ENCODE measurements at places on chromosomes 4 and X. TPM values are rescaled to one million over a fixed set of nuclear protein-coding genes. Genes with fewer than 3 reads are reported as not detected.

- no peak overlapping the region for H3K27ac ChIP-seq
- no peak overlapping the region for H3K4me3 ChIP-seq
- H3K4me1 ChIP-seq, result no peaks in the 10 kb centered on the region
- no peaks in the 10 kb centered on the region for H3K36me3 ChIP-seq
- no peak for DNase-seq
Observed at GRCh38 chr4:81650606-81651242, 179.0 kb upstream of the RASGEF1B start.

IRS4 gene
- not detected for polyA plus RNA-seq

- H3K4me3 ChIP-seq, result no peak overlapping the region
- H3K36me3 ChIP-seq, result peaks cover 3% of the 10 kb centered on the region
- H3K27ac ChIP-seq, result no peak overlapping the region
- no peaks in the 10 kb centered on the region for H3K27me3 ChIP-seq
Observed at GRCh38 chr4:120718979-120719566, 203.5 kb downstream of the PRDM5 start.

GRCh38 chr4:99722006-99722405 is 64.4 kb upstream of the C4orf54 start:
- no peaks in the 10 kb centered on the region for H3K4me1 ChIP-seq
- no peaks in the 10 kb centered on the region for H3K27me3 ChIP-seq
- H3K36me3 ChIP-seq, result no peaks in the 10 kb centered on the region
- DNase-seq, result no peak
- no peak overlapping the region for H3K4me3 ChIP-seq

DNA sequence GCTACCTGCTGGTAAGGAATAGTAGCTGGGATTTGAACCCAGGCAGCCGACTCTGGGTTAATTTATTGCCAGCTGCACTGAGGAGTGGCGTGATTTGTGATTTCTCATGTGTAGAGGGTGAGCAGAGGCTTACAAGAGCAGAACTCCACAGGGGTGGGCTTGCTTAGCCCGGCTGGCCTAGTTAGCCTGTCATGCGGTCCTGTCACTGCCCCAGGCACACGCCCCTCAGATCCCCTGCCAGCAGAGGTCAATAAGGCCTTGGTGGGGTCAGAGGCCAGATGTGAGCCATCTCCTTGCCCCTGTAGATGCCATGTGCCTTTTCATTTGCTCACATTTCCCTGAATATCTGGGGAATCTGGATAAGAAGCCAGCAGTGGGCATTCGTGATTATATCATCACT is 13.4 kb downstream of the NSDHL start:
- no peak for DNase-seq
- no peaks in the 10 kb centered on the region for H3K27me3 ChIP-seq
- peaks cover 24% of the 10 kb centered on the region for H3K36me3 ChIP-seq
- no peak overlapping the region for H3K27ac ChIP-seq
